ENCODE measurements at places on chromosomes 11 and 22.

DNA sequence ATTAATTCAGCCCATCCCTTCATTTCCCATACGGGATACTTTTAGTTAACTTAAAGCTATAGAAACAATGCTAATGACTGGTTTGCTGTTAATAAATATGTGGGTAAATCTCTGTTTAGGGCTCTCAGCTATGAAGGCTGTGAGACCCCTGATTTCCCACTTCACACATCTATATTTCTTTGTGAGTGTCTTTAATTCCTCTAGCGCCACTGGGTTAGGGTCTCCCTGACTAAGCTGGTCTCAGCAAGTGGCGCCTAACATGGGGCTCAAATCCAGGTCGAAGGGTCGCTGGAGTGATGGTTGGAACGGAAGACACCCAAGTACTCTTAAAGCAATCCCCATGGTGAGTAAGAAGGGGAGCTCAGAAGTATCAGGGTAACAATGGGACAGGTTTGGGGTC, 14.4 kb upstream of the OOSP1 start:
- no peak for DNase-seq

DNA sequence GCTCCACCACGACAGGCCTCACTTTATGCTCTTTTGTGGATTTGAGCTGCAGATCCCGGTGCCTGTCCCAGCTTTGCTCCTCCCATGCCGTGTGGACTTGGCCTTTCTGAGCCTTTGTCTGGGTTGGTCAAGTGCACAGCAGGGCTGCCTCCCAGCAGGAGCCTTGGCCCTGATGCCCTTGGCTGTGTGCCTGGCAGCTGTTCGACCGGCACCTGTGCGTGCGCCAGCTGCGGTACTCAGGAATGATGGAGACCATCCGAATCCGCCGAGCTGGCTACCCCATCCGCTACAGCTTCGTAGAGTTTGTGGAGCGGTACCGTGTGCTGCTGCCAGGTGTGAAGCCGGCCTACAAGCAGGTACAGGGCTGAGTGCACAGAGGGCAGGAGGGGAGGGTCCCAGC, 46.5 kb downstream of the MYO7A start:
- no peak for DNase-seq

- no peak for DNase-seq
Measured at GRCh38 chr11:119389611-119390254, 8.2 kb upstream of the USP2 start.

GRCh38 chr11:16902781-16903378, 111.3 kb downstream of the PLEKHA7 start:
- no peak for DNase-seq

Measured in stimulated activated CD8-positive, alpha-beta memory T cell treated with anti-CD3 and anti-CD28 coated beads, Interleukin-4, amount 100 ng/mL, for 24 hours (primary cell).